ENCODE measurements at places on chromosomes 13 and 19.

DNA sequence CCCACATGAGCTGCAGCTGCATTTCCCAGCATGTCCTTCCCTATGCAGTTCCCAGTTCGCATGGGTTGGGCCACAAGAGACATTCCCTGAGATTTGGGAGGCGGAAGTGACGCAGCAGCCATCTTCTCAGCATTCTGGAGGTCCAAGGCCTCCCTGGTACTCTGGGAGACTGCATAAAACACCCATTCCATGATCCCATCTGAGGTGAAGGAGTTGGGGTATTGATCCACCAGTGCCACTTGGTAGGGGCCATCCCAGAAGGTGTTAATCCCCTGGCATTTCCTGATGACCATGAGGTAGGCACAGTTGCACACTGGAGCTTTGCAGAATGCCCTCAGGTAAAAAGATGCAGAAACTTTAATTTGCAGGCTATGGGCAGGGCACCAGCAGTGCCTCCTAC, 25.4 kb downstream of the POP4 start:
- no peak for DNase-seq

DNA sequence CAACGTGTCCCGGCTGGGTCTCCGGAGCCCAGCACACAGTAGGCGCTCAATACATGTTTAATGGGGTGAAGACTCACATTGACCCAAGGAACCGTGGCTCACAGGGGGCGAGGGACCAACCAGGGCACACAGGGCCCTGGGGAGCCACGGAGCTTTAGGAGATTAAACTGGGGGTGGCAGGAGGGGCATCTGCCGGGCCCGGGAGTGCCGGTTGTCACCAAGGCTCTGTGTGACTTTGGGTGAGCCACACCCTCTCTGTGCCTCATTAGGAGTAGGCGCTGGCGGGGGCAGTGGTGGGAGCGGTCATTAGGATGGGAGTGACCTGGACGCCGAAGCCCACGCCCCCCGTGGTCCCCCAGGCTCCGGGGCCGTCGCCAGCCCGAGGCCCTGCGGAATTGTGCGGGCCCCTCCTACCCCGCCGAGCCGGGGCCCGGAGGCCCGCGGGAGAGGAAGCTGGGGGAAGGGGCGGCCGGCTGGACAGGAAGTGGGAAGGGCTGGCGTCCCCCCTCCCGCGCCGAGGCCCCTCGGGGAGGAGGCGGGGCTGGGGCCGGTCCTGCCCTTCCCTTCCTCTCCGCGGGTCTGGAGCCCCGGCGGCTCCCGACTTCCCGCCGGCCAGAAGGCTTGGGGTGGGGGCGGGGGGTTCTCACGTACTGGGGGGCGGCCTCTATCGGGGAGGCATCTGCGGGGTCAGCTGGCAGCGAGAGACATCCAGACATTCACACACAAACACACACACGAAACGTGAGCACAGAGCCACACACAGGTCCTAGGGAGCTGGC, 1.8 kb upstream of the SSBP4 start:
- DNase-seq = no peak

- no peak for DNase-seq
Observed at GRCh38 chr13:99484473-99484872, 16.8 kb upstream of the TM9SF2 start.

GRCh38 chr13:39036212-39036611, 1.7 kb downstream of the PROSER1 start:
- no peak for DNase-seq

DNA sequence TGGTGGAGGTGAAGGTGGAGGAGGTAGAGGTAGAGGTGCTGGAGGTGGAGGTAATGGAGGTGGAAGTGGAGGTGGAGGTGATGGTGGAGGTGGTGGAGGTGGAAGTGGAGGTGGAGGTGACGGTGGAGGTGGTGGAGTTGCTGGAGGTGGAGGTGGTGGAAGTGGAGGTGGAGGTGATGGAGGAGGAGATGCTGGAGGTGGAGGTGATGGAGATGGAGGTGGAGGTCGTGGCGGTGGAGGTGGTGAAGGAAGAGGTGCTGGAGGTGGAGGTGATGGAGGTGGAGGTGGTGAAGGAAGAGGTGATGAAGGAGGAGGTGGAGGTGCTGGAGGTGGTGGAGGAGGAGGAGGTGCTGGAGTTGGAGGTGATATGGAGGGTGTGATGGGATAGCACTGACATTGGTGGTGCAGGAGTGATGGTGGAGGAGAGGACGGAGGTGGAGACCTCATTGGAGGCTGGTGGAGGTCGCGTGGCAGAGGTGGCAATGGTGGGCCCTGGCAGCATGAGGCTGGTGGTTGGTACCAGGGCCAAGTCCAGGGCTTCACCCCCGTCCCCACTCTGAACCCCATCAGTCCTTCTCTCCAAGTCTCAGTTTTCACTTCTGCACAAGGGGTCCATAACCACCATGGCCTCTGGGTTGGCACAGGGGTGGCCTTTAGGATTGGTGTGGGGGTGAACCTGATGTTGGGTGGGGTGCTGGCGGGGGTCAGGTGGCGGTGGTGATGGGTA, 15.8 kb downstream of the ONECUT3 start:
- DNase-seq = no peak

DNA sequence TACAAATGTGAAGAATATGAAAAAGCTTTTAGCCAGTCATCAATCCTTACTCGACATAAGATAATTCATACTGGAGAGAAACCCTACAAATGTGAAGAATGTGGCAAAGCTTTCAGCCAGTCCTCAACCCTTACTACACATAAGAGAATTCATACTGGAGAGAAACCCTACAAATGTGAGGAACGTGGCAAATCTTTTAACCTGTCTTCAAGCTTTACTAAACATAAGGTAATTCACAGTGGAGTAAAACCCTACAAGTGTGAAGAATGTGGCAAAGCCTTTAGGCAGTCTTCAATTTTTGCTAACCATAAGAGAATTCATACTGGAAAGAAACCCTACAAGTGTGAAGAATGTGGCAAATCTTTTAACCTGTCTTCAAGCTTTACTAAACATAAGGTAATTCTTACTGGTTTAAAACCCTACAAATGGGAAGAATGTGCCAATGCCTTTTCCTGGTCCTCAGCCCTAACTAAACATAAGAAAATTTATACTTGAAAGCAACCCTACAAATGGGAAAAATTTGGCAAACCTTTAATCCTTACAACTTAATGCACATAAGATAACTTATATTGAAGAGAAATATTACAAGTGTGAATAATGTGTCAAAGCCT, 74.1 kb upstream of the ZNF681 start:
- no peak for DNase-seq

DNA sequence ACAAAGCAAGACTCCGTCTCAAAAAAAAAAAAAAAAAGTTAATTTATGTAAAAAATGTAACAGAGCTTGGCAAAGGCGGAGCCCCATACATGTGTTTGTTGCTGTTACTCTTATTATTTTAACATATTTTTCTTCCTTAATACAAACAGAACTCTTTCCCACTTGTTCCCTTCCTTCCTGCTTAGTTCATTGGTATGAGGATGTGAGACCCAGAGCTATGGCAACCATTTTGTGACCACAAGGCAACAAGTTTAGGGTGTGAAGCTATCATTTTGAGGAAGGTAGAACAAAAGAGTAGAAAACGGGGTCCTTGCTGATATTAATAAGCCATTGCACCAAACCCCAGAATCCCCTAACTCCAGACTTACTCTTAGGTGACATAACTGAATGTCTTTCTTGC, 5.4 kb downstream of the IFNL1 start:
- no peak for DNase-seq

DNA sequence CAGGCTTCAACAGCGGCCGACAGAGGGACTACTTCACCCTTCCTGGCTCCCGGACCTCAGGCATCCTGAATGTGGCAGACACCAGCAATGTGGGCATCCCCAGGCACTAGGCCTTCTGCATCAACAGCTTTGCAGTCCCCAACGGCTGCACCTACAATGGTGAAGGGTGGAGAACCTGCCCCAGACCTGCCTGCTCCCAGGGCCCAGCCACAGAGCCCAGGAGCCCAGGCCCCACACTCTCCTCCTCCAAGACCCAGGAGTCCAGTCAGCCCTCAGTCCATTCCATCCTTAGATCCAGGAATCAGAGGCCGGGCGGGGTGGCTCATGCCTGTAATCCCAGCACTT, 34.5 kb downstream of the HPN start:
- no peak for DNase-seq

- DNase-seq = no peak
Observed at GRCh38 chr19:1598777-1599459, 6.3 kb upstream of the MBD3 start.

GRCh38 chr19:45320997-45321775, 1.5 kb downstream of the CKM start:
- no peak for DNase-seq

DNA sequence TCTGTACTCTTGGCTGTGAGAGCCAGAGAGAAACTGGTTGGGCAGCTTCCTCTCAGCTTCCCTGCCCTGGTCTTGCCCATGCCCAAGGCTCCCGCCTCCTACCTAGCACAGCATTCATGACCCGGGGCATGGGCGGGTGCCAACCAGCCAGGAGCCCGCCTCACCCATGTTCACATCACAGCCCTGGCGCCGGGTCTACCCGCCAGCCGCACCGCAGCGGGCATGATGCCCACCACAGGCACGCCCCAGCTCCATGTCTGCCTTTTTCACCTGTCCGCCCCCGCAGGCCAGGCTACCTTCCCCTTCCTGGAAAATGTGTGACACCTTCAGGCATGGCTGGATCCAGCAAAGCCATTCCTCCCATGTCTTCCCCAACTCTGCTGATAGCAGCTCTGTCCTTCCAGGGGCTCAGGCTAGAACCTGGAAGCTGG, 42.1 kb downstream of the PTPRS start:
- DNase-seq = no peak

- no peak for DNase-seq
Observed at GRCh38 chr19:10510301-10510802, 6.9 kb downstream of the S1PR5 start.

DNA sequence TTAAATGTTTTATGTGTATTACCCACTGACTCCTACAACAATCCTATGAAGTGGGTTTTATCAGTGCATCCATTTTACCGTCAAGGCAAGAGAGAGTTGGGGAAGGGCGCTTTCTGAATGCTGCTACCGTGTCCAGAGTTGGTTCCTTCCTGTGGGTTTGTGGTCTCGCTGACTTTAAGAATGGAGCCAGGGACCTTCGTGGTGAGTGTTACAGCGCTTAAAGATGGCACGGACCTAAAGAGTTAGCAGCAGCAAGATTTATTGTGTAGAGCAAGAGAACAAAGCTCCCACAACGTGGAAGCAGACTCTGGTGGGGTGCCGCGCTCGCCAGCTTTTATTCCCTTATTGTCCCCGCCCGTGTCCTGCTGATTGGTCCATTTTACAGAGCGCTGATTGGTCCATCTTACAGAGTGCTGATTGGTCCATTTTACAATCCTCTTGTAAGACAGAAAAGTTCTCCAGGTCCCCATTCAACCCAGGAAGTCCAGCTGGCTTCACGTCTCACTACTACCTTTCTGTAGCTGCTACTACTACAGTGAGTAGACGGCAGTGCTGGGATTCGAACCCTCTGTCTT, 6.1 kb downstream of the OSCAR start:
- DNase-seq = no peak

DNA sequence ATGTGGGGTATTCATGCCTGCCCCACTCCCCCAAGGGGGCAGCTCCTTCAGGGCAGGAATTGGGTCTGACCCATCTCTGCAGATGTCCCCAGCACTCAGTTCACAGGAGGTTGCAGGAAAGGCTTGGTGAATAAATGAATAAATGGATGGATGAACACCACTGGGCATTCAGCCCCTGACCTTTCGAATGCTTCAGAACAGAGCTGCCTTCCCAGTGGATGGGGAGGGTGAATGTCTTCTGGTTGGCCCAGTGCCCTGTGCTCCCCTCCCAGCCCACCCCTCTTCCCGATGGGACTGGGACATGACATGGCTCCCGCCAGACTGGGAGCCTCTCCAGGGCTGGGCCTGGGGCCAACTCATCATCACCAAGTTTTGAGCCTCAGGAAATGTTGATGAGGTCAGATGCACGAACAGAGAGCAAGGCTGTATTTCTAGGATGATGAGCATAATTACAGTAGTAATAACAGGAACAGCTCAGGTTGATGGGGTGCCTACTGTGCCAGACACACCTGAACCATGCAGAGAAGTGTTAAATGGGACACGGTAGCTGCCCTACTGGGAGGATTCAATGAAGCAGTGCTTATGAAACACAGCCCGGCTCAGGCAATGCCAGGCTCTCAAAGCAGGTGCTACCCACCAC, 25.7 kb downstream of the VRK3 start:
- DNase-seq = no peak

DNA sequence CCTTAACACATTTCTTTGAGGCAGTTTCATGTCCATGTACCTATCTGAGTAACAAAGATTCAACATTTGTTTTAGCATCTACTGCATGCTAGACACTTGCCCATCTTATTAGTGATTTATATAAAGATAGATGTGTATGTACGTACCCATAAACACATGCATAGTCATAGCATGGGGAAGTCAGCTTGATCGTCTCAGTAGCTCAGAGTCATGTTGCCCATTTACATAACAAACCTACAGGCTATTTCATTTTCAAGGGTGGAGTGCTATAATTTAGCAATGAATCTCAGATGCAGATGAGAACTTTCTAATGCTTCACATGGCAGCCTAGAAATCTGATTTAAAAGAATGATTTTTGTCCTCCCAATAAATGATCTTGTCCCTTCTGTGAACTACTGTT, 23.5 kb downstream of the FLT1 start:
- no peak for DNase-seq

GRCh38 chr19:18809149-18809868, 18.2 kb upstream of the COMP start:
- no peak for DNase-seq

GRCh38 chr19:34404109-34404909, at the start of gene PDCD2L:
PDCD2L (plus strand) TSS chr19:34404399; CDS start chr19:34404431, 32 bp downstream.
- DNase-seq = peak; percentile 67

DNA sequence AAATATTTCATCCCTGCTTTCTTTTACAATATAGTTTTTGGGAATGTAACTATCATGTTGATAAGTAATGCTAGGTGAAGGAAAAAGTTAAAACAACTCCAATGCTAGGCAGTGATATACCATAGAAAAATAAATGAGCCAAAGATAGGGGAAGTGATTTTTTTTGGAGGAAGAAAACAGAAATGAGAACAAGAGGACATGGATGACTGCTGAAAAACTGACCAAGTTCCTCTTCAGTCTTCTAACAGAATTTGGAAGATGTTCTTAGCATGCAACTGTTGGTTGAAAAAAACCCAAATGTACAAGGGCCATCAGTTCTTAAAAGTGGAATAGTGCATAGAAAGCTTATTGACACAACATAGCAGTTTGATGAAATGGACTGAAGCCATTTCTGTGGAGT, 262.5 kb upstream of the STARD13 start:
- DNase-seq = no peak

GRCh38 chr13:95239283-95239682, 62.0 kb downstream of the ABCC4 start:
- no peak for DNase-seq

All from GOT3 (cell line).